ENCODE measurements at places on chromosomes 16 and 17.

GRCh38 chr17:56917559-56918296 lies 3.9 kb upstream of the TRIM25 start:
- no peak for DNase-seq

DNA sequence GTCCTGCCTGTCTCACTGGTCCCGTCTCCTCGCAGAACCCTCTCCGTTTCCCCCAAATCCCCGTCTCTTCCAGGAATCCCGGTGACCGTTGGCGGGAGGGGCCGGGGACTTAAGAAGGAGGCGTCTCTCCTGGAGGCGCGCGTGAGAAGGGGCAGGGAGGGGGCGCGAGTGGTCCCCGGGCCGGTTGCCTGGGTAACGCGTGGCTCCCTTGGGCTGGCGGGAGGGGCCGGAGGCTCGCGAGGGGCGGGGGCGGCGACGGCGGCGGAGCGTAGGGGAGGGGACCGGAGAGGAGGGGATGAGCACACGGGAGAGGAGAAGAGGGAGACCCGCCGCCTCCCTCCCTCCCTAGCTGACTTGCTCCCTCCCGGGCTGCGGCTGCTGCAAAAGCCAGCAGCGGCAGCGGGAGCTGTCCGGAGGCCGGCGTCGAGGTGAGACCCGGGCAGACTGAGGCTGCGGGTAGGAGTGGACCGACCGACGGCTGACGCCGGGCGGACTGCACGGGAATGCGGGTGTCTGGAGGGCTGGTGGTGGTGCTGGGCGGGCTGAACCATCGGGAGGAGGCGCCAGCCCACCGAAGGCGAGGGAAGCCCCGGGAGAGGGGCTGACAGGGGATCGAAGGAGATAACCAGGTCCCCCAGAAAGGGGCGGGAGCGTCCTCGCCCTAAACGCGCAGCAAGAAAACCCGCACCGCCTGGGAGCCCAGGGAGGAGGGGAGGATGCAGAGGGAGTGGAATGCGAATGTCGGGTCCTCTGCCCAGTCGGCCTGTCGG lies at the start of gene PRRT2:
PRRT2 (plus strand) TSS at position 298 of the 770 bp plus-strand sequence. CDS start 862 bp downstream, outside the sequence.
- DNase-seq, result no peak

- no peak for DNase-seq
These were observed 686 bp downstream of the SRCAP start for GRCh38 chr16:30699615-30700099.

- DNase-seq, result no peak
These were observed 45.4 kb downstream of the NDEL1 start for GRCh38 chr17:8481089-8481488.

GRCh38 chr17:8451933-8452614 lies 16.4 kb downstream of the NDEL1 start:
- DNase-seq, result no peak

- no peak for DNase-seq
These were observed 59.4 kb upstream of the ALOX12 start for GRCh38 chr17:6936370-6937028.

GRCh38 chr16:15650698-15651171 lies 690 bp downstream of the NDE1 start:
- DNase-seq, result no peak

DNA sequence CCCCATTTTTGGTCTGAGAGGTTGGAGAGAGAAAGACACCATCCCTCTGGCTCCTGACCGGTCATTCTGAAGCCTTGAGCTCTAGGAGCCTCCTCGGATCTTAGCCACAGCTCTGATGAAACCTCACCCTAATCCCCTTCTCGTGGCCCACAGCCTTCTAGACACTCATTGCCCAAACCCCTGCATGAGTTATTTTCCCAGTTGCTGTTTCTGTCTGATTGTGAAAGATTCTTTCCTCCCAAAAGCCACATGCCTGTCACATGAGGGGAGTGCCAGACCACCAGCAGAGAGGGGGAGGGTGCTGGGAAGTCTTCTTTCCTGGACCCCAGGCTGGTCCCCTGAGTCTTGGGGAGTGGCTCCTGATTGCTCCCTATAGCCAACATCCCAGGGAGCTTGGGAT lies 17.6 kb upstream of the ABR start:
- no peak for DNase-seq

GRCh38 chr17:74860872-74861661 lies 1.4 kb upstream of the GRIN2C start:
- no peak for DNase-seq

- DNase-seq, result no peak
These were observed 34.2 kb upstream of the APPBP2 start for GRCh38 chr17:60559995-60560859.

- peak; percentile 17 for DNase-seq
These were observed 4.1 kb downstream of the B3GNT9 start for GRCh38 chr16:67146523-67147357.

- no peak for DNase-seq
These were observed 19.6 kb upstream of the CEP20 start for GRCh38 chr16:15907863-15908478.

- no peak for DNase-seq
These were observed 23.4 kb upstream of the JPT2 start for GRCh38 chr16:1654505-1655268.

DNA sequence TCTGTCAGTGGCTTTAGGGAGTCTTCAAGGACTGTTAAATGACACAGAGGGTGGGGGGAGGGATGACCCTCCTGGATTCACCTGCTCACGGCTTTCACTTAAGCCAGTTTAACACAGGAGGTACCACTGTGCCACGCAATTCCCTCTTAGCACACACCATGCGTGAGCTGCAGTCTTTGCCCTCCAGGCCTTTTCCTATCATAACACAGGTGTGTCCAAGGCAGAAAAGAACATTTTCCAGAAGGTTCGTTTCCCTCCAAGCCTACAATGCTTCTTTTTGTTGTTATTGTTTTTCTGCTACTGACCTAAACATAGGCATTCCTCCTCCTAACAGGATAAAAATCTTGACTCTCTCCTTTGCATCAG lies 1.1 kb downstream of the ZFHX3 start:
- DNase-seq, result no peak

DNA sequence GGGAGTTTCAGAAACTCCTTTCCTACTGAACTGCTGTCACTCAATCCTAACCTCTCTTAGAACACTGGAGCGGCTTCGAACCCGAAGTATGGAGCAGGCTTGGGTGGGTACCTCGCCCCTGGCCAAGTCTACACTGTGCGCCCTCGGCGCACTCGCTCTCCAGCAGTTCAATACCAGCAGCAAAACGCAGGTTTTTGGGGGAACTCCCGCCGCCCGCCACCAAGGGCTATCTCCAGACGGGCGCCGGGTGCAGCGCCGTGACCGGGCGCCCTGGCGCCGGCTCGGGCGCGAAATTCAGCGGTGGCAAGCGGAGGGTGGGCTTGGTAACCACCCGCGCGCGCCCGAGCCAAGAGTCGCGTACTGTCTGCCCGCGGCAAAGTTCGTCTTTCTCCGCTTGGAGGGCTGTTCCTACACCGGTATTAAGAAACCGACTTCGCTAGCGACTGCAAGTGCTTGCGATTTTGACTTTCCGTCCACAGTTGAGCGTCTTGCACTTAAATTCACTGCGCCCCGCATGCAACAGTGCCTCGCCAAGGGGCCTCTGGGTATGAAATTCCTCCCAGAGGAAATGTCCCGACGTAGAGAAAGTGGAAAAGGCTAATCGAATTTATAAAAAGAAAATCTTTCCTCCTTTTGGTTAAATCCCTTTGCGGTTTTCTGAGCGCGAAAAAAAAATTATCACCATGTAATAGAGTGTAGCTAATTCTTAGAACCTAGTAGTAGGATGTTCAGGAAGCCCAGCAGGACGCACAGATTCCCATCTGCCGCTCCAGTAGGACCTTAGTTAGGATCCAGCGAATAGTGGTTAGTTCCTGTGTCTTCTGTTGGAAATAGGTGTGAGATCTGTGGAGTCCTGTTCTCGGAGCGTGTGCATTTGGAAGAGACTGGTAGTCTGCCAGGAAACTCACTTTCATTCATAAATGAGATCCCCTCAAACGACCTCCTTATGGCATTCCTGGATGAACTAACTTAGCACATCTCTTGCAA lies 5.0 kb upstream of the SALL1 start:
- peak; percentile 32 for DNase-seq

DNA sequence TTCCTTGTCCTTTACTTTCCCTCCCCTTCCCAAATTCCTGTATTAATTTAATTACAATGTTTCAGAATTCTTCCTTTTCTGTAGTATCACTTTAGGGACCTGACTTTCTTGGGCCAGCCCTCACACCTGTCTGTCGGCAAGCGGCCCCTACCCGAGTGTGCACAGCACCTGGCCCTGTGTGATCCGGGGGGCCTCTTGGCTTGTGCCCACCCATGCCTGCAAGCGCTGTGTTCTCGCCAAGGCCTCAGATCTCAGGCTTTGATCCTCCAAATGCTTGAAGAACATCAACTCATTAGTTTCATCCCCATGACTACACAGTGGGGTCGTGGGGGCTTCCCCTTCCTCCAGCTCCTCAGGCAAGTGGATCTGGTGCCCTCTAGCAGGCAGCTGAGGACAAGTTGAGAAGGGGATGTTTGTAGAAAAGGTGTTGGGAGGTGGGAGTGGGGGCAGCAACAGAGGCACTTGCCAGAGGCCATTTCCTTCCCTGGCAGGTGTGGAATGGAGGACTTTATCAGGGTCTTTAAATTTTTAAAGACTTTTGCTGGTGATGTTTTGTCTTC lies 15.7 kb upstream of the CDH3 start:
- no peak for DNase-seq

GRCh38 chr17:14107889-14108288 lies 38.6 kb downstream of the COX10 start:
- no peak for DNase-seq

DNA sequence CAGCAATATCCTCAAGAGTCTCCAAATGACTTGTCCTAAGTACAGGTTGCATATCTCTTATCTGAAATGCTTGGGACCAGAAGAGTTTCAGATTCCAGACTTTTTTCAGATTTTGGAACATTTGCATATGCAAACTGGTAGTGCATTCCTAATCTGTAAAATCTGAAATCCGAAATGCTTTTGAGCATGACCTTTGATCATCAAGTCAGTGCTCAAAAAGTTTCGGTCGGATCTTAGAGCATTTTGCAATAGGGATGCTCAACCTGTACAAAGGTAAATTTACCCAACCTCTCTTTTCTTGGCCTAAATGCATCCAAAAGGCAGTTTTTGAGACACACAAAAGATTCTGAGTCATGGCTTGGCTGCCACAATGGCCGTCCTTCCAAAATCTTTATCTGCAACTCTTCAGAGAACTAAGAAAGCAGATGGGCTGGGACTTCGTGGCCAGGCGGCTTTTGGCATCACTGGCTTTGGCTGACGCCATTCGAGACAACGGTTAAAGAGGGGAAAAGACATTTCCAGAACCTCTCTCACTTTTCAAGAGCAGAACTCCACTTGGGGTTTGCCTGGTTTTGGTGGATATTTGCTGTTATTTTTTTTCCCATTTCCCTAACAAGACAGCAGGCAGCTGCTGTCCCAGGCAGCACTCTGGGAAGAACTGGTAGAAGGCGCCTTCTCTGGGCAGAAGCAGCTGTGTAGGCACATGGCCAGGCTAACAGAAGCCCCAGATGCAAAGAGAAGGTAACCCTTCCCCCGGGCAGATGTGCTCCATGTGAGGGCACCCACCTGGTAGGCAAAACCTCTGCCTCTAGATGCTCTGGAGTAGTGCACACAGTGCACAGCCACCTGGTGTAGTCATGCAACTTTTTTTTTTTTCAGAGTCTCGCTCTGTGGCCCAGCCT lies 8.9 kb downstream of the CPPED1 start:
- DNase-seq, result no peak

- DNase-seq, result no peak
These were observed 10.7 kb downstream of the MMD start for GRCh38 chr17:55410722-55411462.

GRCh38 chr17:52159246-52160135 lies 977 bp upstream of the CA10 start:
- DNase-seq, result no peak

DNA sequence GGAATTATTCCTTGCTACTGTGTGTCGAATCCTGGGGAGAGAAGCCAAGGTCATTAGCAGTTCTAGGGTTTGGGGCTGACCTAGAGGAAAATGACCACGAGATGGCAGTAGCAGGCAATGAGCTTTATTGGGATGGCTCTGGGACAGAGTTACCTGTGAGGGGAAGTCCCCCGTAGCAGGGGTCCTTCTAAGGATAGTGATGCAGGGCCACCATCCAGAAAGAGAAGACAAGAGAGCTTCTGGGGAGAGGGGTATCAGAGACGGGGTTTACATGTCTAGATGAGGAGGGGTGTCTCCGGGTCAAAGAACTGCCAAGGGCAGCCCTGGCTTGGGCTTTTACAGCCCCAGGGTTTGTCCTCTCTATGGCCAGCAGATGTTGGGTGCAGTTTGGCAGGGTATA lies 6.4 kb upstream of the GGT6 start:
- peak; percentile 8 for DNase-seq

DNA sequence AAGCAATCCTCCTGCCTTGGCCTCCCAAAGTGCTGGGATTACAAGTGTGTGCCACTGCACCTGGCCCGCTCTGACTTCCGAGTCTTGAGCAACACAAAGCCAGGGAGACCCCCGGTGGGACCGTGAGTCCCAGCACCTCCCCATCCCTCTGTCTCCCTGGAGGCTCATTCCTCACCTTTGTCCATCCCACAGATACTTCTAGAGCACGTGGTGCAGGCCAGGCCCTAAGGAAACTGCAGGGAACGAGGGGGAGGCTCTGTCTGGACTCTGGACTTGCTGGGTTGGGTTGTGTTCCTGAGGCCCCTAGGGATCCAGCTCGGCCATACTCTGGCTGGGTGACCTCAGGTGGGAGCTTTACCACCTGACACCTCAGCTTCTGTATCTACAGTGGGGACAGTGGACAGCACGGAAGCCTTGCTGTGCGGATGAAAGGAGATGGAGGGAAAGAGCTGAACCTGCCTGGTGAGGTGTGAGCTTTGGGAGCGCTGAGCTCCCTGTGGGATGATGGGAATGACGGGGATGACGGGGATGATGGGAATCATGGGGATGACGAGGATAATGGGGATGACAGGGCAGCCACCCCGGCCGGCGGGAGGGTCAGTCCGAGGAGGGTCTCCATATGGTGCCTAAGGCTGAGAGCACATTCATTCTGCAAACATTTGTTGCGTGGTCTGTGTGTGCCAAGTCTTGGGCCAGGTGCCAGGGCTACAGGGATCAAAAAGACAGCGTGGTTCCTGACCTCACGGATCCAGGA lies 26.6 kb downstream of the C16orf74 start:
- DNase-seq, result no peak

- no peak for DNase-seq
These were observed 24.2 kb downstream of the IGSF6 start for GRCh38 chr16:21628121-21628726.

GRCh38 chr17:5592382-5592781 lies 8.1 kb upstream of the NLRP1 start:
- DNase-seq, result no peak

DNA sequence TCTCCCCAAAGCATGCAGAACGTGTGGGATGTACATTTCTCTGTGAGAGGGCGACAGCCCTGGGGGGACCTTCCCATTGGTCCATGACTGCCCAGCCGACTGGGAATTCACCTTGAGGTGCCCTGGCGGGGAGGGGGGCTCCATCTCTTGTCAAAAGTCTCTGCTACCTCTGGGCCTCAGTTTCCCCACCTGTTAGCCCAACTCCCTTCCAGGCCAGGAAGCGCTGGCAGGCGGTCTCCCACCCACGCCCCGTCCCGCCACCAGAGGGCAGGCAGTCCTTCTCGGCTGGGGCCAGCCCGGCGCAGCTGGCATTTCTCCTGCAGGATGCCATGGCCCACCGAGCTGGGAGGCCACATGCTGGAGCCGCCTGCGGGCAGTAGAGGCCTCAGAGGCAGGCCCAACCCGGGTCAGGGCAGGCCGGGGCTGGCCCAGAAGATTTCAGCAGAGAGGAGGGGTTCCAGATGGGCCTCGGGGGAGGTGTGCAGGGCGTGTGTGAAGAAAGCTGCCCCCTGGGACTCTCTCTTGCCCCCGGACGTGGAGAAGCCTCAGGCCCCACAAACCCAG lies 16.6 kb downstream of the CD7 start:
- DNase-seq, result no peak
